ENCODE measurements at places on chromosomes 16 and 17.

DNA sequence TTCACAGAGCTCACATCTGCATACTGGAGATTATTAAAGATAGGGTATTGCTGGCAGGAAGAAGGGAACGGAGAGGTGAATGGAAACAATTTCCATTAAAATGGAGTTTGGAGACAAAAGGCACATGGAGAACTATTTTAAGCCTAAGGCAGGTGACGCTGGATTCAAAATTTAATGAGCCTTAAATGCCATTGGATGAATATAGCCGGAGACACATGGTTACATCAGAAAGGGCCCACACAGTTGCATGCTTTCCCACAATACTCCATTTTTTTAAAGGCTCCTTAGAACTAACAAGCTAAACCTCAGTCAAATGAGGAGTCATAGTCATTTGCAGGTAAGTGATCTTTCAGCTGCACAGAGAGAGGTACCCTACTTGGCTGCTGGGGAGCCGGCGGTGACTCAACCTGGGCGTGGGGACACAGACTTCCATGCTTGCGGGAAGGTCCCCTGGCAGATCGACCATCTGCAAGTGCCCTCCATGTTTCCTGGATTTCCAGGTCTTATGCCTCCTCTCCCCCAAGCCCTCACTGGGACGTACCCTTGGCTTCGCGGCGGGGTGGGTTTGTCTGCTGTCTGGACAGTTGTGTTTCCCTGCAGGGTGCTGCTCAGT lies 259.2 kb downstream of the CBLN1 start:
- no peak for DNase-seq

DNA sequence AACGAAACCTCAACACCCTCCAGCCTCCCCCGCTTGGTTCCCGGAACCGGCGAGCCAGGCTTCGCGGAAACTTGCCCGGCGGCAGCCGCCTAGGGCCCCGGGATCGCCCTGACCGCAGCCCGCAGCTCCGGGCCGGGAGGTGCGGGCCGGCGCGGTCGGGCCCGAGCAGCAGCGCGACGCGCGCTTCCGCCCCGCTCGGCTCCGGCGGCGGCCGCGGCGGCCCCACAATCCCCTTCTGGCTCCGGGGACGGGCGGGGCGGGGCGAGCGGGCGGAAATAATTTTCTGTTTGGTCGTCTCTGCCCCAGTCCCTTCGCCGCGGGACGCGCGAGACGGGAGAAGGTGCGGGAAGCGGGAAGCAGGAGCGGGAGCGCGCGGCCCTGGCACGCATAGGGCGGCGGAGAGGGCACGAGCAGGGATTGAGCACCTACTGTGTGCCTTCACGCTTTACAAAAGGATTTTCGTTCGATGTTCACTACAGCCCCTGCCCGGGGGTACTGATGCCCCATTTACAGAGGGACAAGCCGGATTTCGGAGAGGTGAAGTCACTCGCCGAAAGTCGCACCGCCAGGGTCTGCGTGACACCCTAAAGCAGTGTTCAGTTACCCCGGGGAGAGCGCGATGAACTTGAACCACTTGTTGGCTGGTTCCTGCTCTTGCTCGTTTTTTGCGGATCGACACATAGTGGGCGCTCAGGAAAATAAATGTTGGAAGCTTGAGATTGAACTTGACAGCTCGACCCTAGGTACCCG lies 2.7 kb upstream of the MLLT6 start:
- peak; percentile 69 for DNase-seq

DNA sequence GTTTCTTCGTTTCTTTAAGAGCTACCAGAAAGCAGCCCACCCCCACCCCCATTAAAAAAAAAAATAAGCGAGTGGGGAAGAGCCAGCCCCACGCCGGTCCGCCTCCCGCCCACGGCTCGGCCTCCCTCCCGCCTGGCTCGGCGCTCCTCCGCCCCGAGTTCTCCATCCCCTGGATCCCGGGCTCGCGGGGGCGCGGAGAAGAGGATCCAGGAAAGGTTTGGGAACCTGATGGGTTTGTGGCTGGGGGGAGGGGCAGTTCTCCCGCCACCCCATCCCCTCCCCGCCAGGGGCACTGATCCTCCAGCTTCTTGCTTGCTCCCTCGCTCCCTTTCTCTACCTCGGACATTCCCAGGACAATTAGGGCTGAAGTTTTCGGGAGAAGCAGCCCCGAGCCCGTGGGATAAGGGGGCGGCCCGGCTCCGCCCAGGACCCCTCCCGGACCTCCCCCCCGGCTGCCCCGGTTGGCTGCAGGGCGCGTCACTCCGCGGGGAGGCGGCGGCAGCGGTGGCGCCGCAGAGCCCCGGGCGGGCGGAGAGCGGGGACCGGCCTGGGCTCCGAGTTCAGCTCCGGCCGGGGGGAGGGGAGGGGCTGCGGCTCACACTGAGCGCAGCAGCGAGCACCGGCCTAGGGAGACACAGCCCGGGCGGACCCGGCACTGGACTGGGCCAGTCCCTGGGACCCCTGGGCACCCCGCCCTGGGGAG lies 1.0 kb upstream of the SALL1 start:
- no peak for DNase-seq

DNA sequence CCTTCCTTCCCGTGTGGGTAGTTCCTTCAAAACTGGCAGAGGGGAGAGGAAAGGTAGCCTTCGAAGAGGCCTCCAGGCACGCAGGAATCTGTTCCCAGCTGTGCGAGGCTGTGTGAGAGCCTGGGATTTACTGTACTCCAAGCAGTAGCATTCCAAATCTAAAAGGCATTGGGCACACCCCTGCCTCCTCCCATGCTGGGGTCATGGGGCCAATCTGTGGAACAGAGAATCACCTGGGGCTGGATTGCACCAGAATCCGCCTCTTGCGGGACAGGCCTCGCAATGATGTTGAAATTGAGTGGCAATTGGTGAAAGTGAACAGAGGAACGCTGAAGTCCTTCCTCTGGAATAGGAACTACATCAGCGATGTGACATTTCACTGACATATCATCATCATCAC lies 72.5 kb upstream of the IRX3 start:
- no peak for DNase-seq

GRCh38 chr16:80019395-80019794 lies 418.9 kb upstream of the MAF start:
- DNase-seq, result no peak

- DNase-seq, result no peak
Measured at GRCh38 chr17:53470626-53471025, 352.1 kb upstream of the KIF2B start.

DNA sequence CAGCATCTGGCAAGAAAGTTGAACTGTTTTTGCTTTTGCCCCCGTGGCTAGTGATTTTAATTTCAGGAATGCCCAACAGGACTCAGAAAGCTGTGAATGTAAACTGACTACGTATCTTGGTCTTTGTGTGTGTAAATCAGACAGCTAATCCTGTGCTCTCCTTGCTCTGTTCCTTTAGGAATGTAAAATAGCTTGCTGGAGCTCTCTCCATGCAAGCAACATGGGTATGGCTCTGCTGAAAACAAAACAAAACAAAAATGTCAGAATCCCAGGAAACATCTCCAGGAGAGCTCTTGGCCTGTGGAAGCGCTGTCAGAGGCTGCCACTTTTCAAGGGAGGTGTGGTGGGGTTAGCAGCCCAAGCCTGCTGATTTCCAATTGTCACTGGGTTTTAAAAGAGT lies 161.8 kb upstream of the NOG start:
- DNase-seq, result no peak

GRCh38 chr16:27246439-27246838 lies 22.1 kb downstream of the NSMCE1 start:
- DNase-seq, result no peak

DNA sequence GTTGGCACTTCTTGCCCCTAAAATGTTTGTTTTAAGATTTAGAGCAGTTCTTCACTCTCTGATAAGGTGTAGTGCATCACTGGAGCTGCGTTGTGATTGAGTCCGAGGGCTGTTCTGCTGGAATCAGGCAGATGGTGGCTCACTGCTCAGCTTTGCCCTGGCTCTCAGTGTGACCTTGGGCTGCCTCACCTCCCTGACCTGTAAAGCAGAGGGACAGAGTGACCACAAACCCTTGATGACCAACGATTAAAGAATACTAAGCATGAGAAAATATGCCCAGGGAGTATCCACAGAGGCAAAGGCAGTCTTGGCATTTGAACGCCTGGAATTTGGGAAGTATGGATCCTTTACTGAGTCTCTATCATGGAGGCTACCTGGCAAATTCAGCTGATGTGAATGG lies 18.1 kb downstream of the CMIP start:
- DNase-seq, result no peak

GRCh38 chr17:73414171-73414955 lies 102.6 kb upstream of the CDC42EP4 start:
- no peak for DNase-seq

- no peak for DNase-seq
Measured at GRCh38 chr16:9053006-9053601, 38.3 kb upstream of the HAPSTR1 start.

- DNase-seq, result peak; percentile 43
Measured at GRCh38 chr17:77666881-77667395, 291.6 kb upstream of the TNRC6C start.

DNA sequence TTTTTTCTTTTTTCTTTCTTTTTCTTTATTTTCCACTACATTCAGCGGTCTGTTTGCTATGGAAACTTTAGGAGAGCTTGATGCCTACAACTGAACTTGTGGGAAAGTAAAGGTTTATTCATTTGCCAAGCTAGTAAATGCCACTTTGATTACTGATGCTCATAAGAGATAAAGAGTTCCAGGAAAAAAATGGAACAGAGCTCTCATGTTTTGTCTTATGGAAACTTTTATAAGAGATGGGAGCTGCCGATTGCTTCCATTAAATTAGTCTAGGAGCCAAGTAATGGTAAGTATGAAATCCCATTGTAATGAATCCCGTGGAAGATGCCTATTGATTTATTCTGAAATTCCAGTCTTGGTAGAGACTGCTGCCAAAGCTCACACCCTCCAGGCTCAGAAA lies 7.1 kb downstream of the ANKFN1 start:
- DNase-seq, result no peak

DNA sequence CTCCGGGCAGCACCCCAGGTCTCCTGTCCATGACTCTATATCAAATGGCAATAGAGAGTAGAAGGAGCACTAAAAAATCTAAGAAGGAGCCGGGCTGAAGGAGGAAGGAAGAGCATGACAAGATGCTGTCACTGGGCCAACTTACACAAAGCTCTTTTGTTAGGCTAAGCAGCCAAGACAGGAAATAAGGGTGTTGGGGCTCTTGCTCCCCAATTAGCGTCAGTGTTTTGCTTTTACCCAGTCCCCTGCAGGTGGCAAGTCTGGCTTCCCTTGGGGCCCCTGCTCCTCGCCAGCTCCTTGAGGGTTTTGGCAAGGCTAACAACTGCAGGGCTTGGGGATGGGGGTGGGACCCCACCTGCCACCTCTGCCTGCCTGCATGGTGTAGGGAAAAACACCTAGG lies 120.5 kb downstream of the CCT6B start:
- no peak for DNase-seq

- no peak for DNase-seq
Measured at GRCh38 chr16:77041468-77041867, 149.5 kb upstream of the MON1B start.

DNA sequence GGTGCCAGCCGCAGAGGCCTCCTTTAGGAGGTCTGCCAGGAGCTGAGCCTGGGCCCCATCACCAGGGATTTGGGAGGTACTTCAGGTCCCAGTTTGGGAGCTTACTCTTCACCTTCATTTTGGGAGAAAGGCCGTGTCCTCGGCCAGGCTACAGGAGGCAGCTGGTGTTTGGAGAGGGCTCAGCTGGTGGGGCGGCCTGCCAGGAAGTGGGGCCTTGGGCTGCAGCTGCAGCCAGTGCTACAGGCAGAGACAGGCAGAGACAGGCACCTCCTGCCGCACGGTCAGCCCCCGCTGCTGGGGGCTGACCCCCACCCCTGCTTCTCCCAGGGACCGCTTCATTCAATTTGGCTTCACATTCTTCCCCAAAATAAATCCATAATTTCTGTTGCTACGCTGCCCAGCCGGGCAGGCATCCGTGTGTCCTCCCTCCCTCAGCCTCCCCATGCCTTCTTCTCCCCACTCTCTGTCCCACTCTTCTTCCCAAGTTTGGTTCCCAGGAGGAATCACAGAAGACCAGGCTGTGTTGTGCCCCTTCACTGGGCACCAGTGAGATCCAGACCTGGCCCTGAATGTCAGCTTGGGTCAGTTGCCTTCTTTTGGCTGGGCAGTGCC lies 6.1 kb downstream of the TMEM235 start:
- DNase-seq, result no peak

- no peak for DNase-seq
Measured at GRCh38 chr17:64270885-64271284, 7.8 kb upstream of the TEX2 start.

- DNase-seq, result no peak
Measured at GRCh38 chr16:57651344-57652333, 16.5 kb upstream of the ADGRG3 start.

DNA sequence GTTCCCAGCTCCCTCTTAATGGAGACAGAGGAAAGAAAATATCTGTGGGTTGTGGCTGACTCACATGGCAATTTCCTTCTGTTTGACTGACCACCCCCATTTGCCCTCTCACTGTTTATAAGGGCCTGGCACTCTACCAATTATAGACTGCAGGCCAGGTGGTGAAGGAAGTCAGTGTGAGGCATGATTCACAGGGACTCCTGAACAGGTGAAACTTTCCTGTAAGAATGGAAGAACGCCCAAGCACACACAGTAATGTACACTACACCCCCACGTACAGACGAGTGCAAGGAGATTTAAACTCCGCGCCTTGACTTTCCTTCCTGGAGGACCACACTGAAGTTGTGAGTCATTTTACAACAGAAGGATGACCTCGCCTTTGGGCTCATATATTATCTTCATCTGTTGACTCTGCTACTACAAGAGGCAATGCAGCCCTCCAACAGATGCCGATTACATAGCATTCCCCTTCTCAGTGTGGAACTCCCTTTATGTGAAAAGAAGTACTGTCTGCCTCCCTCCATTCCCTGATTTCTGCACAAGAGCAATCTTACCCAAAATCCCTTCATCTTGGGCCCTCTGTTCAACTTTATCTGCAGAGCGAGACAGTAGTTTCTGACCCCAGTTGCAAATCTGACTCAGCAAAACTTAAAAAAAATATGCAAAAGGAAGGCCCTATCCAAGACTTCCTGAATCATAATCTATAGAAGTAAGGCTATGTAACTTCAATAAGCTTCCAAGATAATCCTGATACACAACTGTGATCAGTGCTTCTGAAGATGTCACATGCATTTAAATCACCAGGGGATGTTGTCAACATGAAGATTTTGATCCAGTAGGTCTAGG lies 163.6 kb downstream of the SHISA6 start:
- no peak for DNase-seq

GRCh38 chr17:75194879-75195278 lies 10.6 kb upstream of the NUP85 start:
- DNase-seq, result no peak

DNA sequence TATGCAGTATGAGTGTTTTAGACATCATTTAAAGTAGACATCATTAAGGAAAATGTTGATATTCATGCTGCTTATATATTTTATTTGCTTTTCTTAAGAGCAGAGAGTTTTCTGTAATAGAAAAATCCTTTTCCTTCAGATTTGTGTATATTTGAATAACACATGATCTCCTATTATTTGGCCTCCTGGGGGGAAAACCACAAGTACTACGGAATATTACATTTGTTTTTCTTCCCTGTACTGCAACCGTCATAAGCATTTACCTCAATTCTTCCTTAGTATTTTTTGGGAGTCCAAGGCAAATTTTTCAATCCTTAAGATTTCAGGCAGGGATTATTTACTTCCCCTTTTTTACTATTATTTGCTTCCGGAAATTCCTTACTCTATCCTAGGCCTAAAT lies 6.0 kb downstream of the RSPRY1 start:
- no peak for DNase-seq

GRCh38 chr16:9484426-9484825 lies 393.0 kb downstream of the HAPSTR1 start:
- DNase-seq, result no peak

GRCh38 chr16:47885489-47885888 lies 270.3 kb downstream of the ABCC12 start:
- DNase-seq, result no peak

- DNase-seq, result no peak
Measured at GRCh38 chr17:33798308-33798707, 456.8 kb upstream of the CCL2 start.
